ENCODE measurements at places on chromosomes 7 and 10.

DNA sequence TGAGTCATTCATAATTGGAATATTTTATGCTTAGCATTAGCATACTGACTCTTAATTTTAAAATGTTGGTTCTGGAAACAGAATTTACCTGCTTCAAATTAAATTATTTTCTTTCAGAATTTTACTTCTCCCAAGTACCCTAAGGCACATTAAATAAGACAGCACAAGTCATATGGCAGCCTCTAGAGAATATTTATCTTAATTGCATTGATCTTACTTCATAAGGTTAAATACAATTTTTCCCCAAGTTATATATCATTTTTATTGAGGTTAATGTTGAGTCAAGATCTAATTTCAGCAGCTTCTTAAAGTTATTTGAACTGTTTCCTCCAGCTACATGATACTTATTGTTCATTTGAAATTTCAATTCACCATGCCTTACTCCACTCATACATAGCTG, 123.1 kb upstream of the IMMP2L start:
- no peak for DNase-seq

DNA sequence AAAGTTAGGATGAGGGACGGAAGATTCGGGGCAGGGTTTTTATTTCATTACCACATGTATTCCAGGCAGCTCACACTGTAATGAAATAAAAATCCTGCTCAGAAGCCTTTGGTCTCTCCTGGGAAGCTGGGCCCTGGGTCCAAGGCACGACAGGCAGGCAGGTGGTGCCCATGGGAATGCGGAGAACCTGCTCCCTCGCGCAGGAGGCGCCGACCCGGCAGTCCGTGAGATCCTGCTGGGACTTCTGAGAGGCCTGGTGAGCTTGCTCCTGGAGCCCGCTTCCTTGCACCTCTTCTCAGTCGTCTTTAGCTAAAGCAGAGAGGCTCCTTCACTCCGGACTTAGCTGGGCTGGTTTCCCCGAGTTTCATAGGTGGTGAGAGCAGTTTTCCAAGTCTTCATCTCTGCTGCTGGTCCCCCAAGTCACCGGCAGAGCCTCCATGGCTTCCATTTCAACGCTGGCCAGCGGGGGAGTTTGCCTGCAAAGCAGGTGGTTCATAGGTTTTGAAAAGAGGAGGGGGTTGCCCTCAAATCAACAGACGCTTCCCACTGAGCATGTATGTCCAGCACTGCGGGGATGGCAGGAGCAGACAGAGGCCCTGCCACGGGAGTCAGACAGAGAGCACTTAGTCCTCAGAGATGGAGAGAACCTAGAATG, 24.5 kb downstream of the IL15RA start:
- no peak for DNase-seq

DNA sequence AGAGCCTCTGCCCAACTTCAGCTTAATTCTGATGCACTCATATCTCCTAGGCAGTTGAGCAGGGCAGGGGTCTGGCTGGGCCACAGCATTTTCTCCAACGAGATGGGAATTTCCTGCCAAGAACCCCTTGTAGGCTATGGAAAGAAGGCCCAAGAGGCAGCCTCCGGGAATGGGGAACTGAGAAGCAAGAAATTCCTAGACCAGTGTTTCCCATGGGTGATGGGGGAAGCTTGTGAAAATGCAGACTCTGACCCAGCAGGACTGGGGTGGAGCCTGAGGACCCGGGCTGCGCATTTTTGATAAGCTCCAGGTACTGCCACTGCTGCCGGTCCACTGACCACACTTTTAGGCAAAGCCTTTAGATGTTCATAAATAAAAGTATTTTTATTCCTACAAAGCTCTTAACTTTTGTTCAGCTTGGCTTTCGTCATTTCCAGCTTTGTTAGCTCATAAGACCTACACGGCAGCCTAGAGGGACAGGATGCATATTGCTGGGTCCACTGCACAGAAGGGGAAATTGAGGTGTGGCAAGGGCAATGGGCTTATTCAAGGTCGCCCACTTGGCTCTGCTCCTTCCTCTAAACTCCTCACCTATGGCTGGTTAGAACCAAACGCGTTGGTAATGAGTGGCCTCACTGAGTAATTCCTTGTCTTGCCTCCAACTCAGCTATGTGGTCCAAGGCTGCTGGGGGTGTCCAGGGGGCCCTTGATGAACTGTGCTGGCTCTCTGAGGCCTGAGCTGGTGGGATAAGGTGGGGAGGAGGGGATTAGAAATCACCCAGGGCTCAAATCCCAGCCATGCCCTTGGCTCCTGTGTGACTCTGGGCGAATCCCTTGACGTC, 29.5 kb downstream of the ZCCHC24 start:
- DNase-seq, result peak; percentile 12

DNA sequence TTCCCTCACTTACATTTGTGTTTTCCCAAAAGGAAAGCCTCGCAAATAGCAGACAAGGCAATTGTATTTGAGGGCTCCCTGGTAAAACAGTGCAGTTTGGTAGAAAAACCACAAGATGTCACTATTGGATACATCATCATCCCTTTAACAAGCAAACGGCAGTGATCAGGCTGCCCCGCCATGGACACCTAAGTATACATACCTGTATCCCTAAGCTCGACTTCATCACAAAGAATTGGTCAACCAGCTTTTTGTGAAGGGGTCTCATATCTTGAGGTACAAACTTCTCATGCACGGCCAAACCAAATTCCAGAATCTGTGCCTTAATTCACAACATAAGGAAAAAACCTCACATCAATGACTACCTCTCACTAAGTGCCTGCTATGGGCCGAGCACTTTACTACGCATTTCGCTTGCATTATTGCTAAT, 179.5 kb upstream of the IMMP2L start:
- no peak for DNase-seq

DNA sequence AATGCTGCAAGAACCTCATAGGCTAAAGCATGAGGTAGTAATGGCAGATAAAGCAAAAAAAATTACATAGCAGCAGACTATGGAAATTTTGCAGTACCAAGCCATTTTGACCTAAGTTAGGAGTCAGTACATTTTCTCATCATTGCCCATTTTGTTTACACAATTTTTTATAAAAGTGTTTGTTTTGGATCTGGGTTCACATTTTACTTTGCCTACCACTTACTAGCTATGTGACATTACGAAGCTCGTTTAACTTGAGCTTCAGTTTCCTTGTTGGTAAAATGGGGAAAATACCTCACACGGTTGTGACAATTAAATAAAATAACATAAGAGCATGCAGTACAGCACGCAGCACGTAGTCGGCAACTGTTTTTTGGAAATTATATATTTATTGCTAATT, 99.6 kb downstream of the ADD3 start:
- no peak for DNase-seq

- no peak for DNase-seq
These were observed 238.8 kb downstream of the FANK1 start for GRCh38 chr10:126135177-126135576.

- DNase-seq, result no peak
These were observed 525.4 kb downstream of the TFEC start for GRCh38 chr7:115505136-115505535.

GRCh38 chr7:141839256-141839655, 2.0 kb downstream of the PRSS37 start:
- no peak for DNase-seq

DNA sequence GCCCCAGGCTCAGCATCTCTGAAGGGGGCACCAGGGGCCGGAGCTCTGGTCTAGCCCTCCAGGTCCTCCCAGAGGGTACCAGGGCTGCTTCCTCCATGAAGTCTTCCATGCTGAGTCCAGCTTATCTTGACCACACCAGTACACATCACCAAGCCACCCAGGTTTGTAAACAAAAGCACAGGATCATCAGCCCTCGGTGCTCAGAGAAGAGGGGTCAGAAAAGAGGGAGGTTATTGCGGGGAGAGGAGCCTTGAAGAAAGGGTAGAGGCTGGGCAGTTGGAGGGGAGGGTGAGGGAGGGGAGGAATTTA, 23.9 kb downstream of the AQP1 start:
- DNase-seq, result no peak

GRCh38 chr10:43079856-43080255, 3.0 kb downstream of the RET start:
- DNase-seq, result no peak

GRCh38 chr10:120386896-120387295, 70.1 kb upstream of the PLPP4 start:
- no peak for DNase-seq

DNA sequence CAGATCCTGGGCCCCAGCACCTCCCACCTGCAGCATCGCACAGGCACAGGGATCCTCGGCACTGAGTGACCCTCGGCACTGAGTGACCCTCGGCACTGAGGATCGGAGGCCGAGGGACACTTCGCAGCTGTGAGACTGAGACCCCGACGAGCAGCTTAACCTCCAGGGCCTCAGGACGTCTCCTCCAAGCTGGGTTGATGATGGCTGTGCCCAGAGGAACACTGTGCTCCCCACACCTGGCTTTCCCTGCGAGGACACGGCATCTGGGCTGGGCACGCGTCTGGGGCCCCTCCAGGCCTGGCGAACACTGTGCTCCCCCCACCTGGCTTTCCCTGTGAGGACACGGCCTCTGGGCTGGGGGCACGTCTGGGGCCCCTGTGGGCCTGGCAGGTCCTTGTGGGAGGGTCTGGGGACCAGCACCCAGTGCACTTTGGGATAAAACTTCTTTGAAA, 158.3 kb upstream of the PPP2R2D start:
- no peak for DNase-seq

GRCh38 chr7:37359180-37359579, 89.5 kb downstream of the ELMO1 start:
- no peak for DNase-seq

DNA sequence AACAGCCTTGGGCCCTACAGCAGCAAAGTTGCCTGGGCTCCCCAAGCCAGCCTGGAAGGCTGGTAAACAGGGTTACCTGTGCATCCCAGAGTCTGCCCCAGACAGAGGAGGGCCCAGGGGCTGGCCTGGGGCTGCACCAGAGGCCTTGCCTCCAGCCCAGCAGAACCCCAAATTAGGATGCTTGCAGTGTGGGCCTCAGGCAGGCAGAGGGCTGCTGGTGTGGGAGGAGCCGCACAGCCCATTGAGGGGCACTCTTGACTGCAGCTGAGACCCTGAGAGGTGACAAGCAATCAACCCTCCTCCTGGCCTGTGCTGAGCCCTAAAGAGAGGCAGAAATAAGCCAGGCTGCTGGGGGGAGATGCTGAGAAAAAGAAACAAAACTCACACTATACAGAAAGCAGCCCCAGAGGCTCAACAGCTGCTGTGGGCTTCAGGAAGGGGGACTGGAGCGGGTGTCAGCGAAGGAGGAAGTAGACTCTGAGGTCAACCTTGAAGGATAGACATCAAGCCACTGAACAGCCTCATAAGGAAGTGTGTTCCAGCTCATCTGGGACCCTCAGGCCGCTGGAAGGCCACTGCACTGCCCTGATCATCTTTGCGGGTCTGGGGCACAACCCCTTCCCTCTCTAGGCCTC, 6.6 kb downstream of the AIFM2 start:
- DNase-seq, result no peak

DNA sequence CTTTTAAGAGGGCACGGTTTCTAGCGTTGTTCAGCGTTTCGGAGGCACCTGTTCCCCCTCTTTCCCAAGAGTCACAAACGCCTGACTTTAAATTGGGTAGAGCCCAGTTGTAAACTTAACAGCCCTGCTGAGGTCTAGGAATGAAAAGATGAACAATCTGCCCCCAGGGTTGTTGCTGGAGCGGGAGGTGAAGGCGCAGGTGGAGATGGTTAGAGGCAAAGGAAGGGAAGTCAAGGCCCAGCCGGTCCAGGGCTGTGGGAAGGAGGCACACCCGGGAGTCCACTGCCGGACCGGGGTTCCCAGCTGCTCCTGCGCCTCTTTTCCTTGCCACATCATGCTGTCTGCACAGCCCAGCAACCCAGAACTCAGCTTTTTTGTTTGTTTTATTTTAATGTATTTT, 770 bp downstream of the PRXL2A start:
- no peak for DNase-seq

DNA sequence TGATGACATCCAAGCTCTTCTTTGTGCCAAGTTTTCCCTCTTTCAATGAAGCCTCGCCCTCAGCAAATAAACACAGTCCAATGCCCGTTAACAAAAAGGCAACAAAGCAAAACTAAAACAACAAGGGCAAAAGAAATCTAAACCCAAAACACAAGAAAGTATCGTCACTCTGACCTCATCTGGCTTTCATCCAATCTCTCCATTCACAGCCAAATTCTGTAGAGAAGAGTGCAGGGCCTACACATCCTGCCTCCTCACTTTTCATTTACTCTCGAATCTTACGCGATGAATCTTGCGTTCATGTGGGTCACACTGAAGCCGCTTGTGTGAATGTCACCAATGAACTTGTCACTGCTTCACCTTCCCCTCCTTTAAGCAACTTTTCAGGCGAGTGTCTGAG, 15.9 kb upstream of the AKR1E2 start:
- no peak for DNase-seq

DNA sequence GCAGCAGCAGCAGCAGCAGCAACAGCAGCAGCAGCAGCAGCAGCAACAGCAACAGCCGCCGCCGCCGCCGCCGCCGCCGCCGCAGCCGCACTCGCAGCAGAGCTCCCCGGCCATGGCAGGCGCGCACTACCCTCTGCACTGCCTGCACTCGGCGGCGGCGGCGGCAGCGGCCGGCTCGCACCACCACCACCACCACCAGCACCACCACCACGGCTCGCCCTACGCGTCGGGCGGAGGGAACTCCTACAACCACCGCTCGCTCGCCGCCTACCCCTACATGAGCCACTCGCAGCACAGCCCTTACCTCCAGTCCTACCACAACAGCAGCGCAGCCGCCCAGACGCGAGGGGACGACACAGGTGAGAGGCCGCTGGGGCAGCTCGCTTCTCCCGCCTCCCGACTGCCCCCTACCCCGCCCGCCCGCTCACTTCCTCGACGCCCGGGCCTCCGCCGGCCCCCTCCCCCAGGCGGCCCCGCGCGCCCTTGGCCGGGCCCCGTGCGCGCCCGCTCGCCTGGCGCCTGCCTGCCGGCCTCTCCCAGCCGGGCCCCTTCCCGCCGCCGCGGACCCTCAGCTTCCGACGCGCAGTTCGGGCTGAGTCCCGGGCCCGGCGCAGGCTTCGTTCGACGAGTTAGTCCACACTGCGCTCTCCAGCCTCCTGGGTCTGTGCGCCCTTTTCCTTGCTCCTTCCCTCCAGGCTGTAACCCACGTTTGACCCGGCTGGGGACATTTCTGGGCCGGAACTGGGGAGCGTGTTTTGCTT, 882 bp downstream of the DLX6 start:
- DNase-seq, result peak; percentile 70

GRCh38 chr10:56881218-56881617, 520.2 kb upstream of the ZWINT start:
- peak; percentile 25 for DNase-seq

DNA sequence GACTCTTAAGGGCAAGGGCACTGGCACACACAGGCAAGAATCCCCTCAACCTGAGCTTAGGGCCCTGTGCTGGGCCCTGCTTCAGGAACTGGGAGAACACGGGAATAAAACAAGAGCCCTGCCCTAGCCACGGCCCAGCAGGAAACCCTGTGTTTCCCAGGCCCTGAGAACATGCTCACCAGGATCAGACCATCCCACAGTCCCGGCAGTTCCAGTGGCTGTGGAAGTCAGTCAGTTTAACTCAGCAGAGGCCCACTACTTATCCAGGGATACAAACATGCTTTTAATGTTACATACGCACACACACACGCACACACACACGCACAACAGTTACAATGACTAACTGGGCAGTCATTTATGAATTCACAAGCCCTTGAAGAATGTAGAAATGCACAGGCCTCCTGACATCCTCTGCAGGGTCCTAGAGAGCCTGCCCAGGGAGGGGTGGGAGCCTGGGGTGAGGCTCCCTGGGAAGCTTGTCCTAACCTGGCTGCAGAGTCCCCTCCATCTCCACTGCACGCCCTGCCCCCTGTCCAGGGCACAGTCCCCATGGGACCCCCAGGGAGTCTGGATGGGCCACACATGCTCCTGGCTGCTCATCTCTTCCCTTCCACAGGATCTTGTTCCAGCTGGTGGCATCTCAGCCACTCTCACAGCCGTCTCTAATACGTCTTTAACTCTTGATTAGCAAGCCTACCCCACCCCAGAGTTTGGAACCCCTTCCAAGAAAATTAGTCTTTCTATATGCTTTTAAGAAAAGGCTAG, 97.6 kb downstream of the TCERG1L start:
- peak; percentile 25 for DNase-seq

Data from kidney (tissue), 22 donors.